Mucosa of gallbladder (tissue), 1 donor: ENCODE measurements at places on chromosomes 5 and 9. TPM values are rescaled to one million over a fixed set of nuclear protein-coding genes. Genes with fewer than 3 reads are reported as not detected.

The ZNF483 gene
- total RNA-seq: 18.7 TPM

The RNF183 gene
- total RNA-seq: 5.3 TPM

The YTHDC2 gene
- 20.3 TPM for total RNA-seq

The BTNL3 gene
- 0.09 TPM for total RNA-seq

The NEURL1B gene
- 27.9 TPM for total RNA-seq

The PDCD1LG2 gene
- total RNA-seq: 0.95 TPM

The SLC26A2 gene
- total RNA-seq: 8.7 TPM

The ADAMTS12 gene
- 2.2 TPM for total RNA-seq
